Ammon's horn (tissue), 1 donor: ENCODE measurements at places on chromosomes 3 and 15.

- DNase-seq = no peak
Measured at GRCh38 chr15:87416591-87417257, 839.8 kb downstream of the NTRK3 start.

- DNase-seq = no peak
Measured at GRCh38 chr15:70186152-70186551, 88.4 kb upstream of the TLE3 start.

GRCh38 chr15:67164401-67164791 lies 90.1 kb downstream of the AAGAB start:
- no peak for DNase-seq

DNA sequence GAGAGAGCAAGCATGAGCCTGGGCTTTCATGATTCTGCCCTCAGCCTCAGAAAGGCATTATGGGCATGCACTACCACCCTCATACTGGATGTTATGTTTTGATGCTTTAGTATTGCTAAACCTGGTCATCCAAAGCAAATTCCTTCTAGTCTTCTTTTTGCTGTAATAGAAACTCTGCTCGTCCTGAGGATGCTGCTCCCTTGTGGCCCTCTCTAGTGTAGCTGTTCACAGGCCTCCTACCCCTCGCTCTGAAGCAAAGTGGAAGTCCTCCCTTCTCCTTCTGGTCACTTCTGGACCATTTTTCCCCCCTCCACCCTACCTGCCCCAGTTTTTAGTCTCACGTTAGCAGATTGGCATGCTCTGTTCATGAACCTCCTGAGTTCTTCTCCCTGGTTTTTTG lies 22.9 kb upstream of the CCNL1 start:
- DNase-seq = no peak

DNA sequence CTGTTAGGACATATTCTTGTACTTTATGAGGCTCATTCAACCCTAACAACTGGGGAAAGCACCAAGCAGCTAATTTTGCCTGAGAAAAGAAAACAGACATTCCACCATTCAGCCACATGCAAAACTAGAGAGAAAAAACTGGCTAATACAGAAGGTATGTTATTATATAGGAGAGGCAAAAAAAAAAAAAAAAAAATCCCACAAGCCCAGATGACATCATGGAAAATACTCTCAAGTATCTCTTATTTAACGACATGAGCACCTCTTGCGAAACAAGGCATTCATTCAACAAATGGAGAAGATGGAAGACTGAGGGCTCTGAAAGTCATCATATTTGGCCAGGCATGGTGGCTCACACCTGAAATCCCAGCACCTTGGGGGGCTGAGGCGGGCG lies 61.5 kb downstream of the PRICKLE2 start:
- DNase-seq = no peak
